ENCODE measurements at places on chromosomes 6 and 20. TPM values are rescaled to one million over a fixed set of nuclear protein-coding genes. Genes with fewer than 3 reads are reported as not detected.

GRCh38 chr6:51386347-51386836, 567.7 kb downstream of the TFAP2B start:
- H3K4me3 ChIP-seq = no peak overlapping the region
- no peaks in the 10 kb centered on the region for H3K36me3 ChIP-seq
- H3K27ac ChIP-seq = no peak overlapping the region
- no peaks in the 10 kb centered on the region for H3K27me3 ChIP-seq

GRCh38 chr6:1321738-1322137, 9.8 kb downstream of the FOXQ1 start:
- H3K27ac ChIP-seq = peak overlapping the region; percentile 69
- no peak overlapping the region for H3K4me3 ChIP-seq
- no peaks in the 10 kb centered on the region for H3K36me3 ChIP-seq
- DNase-seq = no peak

DNA sequence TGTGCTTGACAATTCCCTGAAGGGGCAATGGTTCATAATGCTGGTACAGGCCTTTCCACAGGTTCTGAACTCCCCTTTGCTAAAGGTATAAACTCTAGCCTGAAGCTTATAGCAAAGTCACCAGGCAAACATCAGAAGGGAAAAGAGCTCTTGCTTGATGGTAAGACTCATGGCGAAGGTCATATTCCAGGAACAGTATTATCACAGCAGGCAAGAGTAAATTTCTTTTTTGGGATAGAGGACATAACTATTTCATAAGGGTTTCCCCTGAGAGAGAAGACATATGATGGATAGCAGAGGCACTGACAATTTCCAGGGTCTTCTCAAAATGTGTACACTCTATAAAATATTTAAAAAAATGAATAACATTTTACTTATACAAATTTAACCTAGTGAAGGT, 86.8 kb downstream of the PRKN start:
- no peaks in the 10 kb centered on the region for H3K27me3 ChIP-seq
- no peak overlapping the region for H3K4me3 ChIP-seq
- no peaks in the 10 kb centered on the region for H3K36me3 ChIP-seq
- no peaks in the 10 kb centered on the region for H3K4me1 ChIP-seq
- no peak overlapping the region for H3K27ac ChIP-seq

The RPS6KA2 gene
- total RNA-seq = 16.2 TPM

DNA sequence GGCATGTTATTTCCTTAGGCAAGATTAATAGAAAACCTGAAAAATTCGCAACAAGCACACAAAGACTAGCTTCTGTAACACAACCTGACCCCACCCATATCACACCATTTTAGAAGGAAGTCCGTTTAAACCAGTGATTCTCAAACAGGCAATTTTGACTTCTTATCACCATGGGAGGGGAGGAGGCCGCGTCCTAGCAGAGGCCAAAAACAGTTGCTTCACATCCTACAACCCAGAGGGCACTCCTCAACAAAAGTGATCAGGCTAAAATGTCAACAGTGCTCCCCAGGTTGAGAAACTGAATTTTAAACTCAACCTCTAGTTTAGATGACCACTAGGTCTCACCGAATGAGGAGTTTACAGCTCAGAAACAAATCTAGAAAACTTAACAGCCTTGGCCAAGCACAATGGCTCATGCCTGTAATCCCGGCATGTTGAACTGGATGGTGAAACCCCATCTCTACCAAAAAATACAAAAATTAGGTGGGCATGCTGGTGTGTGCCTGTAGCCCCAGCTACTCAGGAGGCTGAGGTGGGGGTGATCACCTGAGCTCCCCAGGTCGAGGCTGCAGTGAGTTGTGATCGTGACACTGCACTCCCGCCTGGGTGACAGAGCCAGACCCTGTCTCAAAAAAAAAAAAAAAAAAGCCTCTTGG, 3.4 kb downstream of the SNX5 start:
- H3K4me3 ChIP-seq = no peak overlapping the region
- peaks cover 73% of the 10 kb centered on the region for H3K36me3 ChIP-seq
- no peak for DNase-seq

Measured in SJSA1 (cell line).